HuH-7.5 (cell line): ENCODE measurements at places on chromosomes 5 and 9.
A peak's percentile ranks its signal among the peaks of the same experiment; 100 is the strongest.

DNA sequence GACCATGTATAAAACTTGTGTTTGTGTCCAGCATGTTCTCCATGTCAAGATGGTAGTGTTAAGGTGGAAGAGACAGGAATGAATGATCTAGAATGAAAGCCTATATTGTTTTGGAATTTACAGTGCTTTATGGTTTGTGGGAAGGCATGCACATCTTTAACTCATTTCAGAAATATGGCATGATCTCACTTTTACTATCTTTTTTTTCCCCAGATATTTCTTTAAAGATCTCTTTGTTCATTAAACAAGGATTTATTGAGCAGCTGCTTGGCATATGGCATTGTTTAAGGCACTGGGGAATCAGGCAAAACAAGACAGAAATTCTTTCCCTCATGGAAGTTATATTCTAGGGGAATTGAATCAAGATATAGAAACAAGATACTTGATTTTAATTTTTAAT, 51.7 kb downstream of the SLC12A2 start:
- no peak for DNase-seq

- no peak for DNase-seq
These were observed 129.6 kb upstream of the SPEF2 start for GRCh38 chr5:35488055-35488454.

GRCh38 chr9:126965077-126965476, 50.5 kb downstream of the RALGPS1 start:
- DNase-seq, result no peak

- no peak for DNase-seq
These were observed 90.5 kb downstream of the SH3TC2 start for GRCh38 chr5:148972396-148972795.

GRCh38 chr9:37676411-37676830, 25.7 kb downstream of the FRMPD1 start:
- DNase-seq, result no peak

- no peak for DNase-seq
These were observed 659.8 kb upstream of the KLF4 start for GRCh38 chr9:108149326-108149725.

DNA sequence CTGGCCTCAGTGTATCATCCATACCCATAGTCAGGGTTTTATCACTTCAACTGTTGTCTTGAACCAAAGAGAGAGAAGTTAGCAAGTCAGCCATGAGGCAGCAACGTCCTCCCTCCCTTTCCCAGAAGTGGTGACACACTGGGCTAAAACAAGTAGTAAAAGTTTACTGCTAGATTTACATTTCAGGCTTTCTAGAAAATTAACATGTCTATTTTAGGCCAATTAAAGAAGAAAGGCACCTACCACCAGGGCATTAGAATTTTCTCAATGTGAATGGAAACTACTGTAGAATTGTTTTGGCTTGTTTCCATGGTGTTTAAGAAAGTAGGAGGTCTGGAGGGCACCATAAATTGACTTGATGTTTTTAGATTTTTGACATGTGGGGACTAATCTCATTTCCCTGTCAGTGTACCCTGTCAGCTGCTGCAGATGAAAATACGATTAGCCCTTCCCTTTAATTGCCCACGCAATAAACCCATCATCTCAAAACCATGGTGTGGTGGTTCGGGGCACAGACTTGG, 121.8 kb upstream of the ELL2 start:
- DNase-seq, result no peak

DNA sequence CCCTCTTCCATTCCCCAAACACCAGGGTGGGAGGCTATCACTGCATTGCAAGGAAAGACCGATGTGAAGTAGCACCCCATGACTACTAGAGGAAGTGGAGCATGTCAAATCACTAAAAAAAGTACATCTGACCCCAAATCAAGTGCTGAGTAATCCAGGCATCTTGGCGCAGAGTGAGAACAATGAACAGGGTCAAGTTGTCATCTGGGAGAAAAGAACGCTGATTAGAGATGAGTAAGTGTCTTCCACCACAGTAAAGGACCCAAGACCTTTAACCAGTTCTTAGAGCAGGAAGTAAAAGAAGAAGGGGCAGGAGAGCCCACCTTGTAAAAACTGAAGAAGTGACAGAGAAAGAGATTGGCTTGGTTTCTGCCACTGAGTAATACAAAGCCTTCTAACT, 75.0 kb upstream of the RAD23B start:
- no peak for DNase-seq

- peak; percentile 33 for DNase-seq
These were observed 11.6 kb upstream of the IL12B start for GRCh38 chr5:159341906-159342310.

GRCh38 chr9:103991698-103992097, 102.4 kb upstream of the SMC2 start:
- DNase-seq, result no peak

GRCh38 chr9:133274236-133275104, 531 bp downstream of the ABO start:
- DNase-seq, result no peak

DNA sequence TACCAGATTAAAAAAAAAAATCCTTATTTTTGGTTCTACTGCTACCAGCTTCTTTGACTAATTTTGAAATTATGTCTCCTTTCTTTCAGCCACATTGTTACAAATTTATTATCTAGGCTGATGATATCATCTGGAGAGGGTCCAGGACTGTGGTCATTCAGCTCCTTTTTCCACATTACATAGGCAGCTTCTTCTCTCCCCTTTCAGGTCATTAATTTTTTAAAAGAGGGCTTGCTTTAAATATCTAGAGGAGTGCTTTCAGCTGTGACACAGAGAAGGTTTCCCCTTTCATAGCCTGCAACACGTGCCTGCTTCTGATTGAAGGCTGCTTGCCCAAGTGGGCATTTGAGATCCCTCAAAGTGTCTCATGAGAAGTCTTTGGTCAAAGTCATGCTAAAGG, 155.7 kb upstream of the PAPPA start:
- DNase-seq, result no peak

GRCh38 chr5:100303216-100303615, 232.0 kb upstream of the FAM174A start:
- no peak for DNase-seq

DNA sequence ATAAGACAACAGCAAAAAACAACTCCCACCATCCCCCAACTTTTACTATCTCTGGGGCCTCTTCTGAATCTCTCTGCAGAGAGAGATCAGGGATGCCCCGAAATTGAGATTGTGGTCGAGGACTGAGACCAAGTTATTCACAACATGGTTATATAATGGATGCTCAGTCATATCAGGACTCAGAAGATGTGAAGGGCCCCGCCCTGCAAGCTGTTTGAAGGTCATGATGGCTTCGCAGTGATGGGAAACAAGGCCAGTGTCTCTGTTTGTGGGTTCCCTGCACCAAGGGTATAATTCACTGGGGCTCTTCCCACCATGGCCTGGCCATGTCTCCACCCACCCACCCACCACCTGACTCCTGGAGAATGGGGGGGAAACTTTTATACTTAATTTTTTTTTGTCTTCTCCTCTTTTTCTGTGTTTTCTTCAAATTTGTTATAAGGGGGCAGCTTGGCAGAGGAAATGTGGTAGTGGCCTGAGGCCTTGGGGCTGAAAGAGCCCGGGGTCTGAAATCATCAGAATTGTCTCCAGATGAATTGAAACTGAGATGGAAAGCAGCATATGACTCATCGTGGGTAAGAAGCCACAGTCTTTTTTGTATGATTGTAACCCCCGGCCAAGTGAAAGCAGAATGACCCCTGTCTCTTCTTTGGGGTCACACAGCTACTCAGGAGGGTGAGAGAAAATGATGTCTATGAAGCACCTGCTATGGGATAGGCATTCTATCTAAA, 15.0 kb upstream of the TEX48 start:
- no peak for DNase-seq

DNA sequence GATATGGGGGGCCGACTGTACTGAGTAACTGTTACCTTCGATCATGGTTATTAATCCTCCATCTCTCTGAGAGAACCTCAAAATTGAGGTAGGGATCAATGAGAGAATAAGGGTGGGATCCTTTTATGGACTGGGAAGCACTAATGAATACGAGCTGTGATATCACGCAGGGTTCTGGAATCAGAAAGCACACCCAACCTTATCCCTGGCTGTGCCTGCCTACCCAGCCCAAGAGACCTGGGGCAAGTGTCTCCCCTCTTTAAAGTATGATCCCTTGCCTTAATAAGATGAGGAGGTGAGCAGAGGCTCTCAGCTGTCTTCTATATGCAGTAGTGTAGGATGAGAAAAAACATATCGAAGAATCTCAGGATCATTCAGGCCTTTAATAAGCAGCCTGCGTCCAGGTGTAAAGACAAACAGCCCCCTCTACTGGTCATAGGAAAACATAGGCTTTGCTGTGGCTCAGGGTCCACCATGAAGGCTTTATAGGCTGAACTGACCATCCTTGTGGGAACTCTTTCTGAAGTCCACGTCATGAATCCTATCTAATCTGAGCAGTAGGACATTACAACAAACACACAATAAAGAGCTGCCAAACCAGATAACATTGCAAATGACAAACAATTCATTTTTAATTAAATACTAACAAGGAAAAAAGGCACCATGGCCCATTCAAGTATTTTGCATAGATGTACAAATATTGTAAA, 16.8 kb downstream of the NIPAL4 start:
- DNase-seq, result peak; percentile 69

- DNase-seq, result no peak
These were observed 9.9 kb downstream of the FSD1L start for GRCh38 chr9:105457560-105458294.

DNA sequence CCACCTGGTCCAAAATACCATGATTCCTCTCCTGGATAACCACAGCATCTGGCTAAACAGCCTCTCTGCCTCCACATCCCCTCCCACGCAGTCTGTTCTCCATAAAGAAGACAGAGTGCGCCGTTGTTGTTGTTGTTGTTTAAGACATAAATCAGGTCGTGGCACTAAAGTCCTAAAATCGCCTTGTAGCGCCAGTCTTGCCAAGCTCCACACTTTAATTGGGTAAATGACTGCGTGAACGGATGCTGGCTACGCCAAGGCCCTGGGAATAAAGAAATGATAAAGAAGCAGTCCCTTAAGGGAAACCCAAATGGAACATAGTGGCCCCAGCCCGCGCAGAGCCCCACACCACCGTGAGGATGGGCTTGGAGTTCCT, 364 bp upstream of the SFXN1 start:
- DNase-seq, result no peak

DNA sequence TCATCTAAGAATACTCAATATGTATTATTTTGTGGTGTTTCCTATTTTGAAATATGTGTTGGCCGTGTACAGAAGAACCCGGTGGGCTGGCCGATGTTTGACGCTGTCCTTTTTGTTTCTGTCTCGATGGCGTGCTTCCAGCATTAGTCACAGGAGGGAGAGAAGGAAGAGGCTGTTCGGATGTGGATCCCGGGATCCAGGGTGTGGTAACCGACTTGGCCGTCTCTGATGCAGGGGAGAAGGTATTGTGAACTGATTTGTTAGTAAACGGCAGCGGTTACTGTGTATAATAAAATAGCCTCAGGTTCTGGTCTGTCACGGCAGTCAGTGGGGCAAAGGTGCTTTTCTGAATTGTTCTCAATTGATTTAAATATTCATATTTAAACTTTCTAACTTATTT, 275.0 kb downstream of the ARHGEF28 start:
- DNase-seq, result no peak

- DNase-seq, result peak; percentile 46
These were observed 41.4 kb upstream of the CLPTM1L start for GRCh38 chr5:1386274-1386717.

DNA sequence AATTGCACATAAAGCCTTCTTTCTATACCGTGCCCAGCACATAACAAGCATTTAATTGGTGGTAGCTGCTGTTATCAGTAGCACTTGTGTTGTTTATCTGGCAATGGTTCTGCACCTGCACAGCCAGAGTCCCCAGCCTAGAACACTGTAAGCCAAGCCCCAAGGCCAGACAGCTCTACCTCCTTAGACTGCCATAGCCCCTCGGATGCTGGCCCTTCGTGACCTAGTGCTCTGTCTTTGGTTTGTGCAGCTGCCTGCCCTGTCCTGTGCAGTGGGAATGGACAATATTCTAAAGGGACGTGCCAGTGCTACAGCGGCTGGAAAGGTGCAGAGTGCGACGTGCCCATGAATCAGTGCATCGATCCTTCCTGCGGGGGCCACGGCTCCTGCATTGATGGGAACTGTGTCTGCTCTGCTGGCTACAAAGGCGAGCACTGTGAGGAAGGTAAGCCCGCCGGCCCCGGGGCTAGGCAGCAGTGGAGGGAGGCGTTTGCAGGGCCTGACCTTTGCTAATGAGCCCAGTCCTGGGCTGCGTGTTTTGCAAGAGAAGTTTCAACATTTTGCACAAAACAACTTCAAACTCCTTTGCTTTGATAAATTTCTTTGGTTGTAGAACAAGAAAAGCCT, 173.3 kb upstream of the WWC1 start:
- peak; percentile 42 for DNase-seq

- peak; percentile 61 for DNase-seq
These were observed 77.4 kb upstream of the DMRT1 start for GRCh38 chr9:764105-764524.

DNA sequence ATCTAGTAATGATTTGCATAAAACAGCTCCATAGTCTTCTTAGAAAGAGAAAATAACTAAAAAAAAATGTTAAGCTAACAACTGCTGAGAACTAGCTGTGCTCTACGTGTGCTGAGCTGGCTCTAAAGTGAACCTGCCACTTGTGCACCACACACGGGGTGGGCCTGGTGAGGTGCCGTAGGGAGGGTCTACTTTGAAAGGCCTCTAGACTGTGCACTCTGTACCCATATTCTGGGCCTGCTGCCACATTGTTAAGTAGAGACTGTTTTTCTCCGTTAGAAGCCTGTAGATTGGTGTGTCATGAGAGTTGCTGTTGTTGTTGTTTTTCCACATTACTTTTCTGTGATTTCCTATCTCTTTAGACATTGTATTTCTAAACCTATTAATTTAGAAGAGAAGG, 93.9 kb downstream of the CD180 start:
- no peak for DNase-seq

GRCh38 chr9:99563364-99563763, 258.3 kb upstream of the NR4A3 start:
- DNase-seq, result no peak

DNA sequence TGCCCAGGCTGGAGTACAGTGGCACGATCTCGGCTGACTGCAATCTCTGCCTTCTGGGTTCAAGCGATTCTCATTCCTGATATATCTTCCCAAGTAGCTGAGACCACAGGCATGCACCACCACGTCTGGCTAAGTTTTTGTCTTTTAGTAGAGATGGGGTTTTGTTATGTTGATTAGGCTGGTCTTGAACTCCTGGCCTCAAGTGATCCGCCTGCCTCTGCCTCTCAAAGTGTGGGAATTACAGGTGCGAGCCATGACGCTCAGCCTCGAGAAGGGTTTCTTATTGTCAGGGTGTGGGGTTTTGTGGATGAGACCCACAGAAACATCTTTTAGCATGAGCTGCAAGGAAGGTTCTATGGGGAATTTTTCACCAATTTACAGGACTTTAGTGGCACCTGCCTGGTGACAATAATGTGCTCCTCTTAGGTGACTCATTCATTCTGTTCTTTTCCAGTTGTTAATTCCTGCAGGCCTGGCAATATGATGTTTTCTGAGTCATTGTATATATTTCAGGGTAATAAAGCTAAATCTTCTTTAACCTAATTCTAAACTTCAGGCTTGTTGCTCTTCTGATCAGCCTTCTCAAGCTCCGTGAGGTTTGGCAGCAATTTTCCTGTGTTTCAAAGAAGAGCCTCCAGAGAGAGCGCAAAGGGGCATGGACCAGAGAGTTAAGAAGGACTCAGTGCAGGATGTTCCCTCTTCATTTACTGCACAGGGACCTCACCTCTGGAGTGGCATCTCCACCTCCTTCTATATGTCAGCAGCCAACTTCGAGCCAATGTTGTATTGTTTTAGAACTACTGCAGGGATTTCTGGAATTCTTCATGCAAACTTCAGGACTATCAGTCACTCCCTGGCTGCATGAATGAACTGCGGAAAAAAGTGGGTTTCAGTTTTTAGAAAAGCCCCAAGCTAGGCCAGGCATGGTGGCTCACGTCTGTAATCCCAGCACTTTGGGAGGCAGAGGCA, 77.8 kb upstream of the ZNF618 start:
- DNase-seq, result no peak
